NCI-H510A (cell line): ENCODE measurements at places on chromosomes 3 and 15.

GRCh38 chr15:101083336-101084045 is 164.3 kb downstream of the LRRK1 start:
- no peak for DNase-seq

- DNase-seq: no peak
Measured at GRCh38 chr3:22269831-22270230, 518.8 kb upstream of the ZNF385D start.

- no peak for DNase-seq
Measured at GRCh38 chr15:63462088-63462487, 42.3 kb upstream of the USP3 start.

DNA sequence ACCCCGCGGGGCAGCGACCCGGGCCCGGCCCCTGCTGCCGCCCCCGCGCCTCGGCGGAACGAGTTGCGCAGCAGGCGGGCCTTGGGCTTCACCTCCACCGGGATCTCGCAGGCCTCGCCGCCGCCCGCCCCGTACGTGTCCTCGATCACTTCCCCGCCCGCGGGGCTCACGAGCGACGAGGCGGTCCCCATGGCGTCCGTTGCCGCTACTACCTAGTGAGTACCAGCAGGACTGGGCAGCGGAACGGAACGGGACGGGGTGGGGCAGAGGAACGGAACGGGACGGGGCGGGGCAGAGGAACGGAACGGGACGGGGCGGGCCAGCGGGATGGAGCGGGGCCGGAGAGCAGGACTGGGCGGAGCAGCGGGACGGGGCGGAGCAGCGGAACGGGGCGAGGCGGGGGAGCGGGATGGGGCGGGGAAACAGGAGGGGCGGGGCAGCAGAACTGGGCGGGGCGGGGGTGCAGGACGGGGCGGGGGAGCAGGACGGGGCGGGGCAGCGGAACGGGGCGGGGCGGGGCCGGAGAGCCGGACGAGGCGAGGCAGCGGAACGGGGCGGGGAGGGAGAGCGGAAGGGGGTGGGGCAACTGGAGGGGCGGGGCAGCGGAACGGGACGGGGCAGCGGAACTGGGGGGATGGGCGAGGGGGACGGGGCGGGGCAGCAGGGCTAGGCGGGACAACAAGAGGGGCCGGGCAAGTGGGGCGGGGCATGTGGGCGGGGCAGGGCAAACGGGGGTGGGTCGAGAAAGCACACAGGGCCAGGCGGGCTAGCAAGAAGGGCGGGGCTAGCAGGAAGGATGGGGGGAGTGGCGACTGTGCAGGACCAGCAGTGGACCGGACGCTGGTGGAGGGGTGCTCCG is at the start of gene NPHP3:
Gene NPHP3 (minus strand): TSS at position 245 of the 859 bp plus-strand sequence. CDS start 54 bp downstream, at position 191.
- peak; percentile 63 for DNase-seq

- DNase-seq: no peak
Measured at GRCh38 chr15:40565333-40566238, 744 bp upstream of the CCDC32 start.

GRCh38 chr15:34043813-34044212 is 4.8 kb upstream of the AVEN start:
- no peak for DNase-seq

GRCh38 chr15:86408261-86408660 is 328.6 kb downstream of the AGBL1 start:
- DNase-seq: no peak

DNA sequence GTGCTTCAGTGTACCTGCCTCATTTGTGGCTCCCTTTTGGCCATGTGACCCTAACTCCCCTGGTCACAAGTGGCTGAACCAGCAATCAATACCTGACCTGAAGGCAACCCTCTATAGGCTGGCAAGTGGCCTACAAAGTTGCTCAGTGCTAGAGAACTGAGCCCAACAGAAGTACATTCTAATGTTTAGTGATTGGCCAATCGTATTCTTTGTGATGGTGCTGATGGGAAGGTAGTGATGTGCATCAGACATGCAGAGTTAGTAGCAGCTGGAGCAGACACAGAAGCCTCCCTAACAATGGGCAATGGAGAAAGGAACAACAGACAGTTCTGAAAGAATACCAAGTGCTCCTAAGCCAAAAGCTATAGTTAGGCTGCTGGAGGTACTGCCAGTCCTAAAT is 10.4 kb upstream of the ATOSA start:
- no peak for DNase-seq

DNA sequence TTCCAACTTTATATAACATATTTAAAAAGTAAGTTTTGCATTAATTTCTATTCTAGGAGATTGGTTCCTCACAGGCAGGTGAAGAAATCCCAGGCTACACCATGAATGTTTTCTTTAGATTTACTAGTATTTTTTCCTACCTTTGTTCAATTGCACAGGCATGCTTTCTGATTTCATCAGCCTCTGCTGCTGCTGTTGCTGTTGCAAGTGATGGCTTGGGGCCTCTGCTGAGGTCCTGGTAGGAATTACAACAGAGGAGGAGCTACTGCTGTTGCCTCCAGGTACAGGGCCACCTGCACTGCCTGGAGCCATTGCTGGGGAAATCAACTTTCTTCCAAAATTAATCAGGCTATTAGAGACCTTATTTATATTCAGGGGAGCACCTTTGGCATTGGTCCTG is 353.3 kb downstream of the PLCL2 start:
- no peak for DNase-seq

GRCh38 chr3:112013784-112014143 is 15.0 kb downstream of the TAGLN3 start:
- no peak for DNase-seq

- DNase-seq: no peak
Measured at GRCh38 chr3:50792568-50792967, 117.8 kb downstream of the DOCK3 start.

- DNase-seq: no peak
Measured at GRCh38 chr15:42608110-42608531, 32.7 kb downstream of the STARD9 start.

GRCh38 chr3:129984125-129984524 is 9.6 kb downstream of the TRH start:
- DNase-seq: no peak

GRCh38 chr15:57751177-57751800 is 44.8 kb downstream of the POLR2M start:
- DNase-seq: no peak

- no peak for DNase-seq
Measured at GRCh38 chr3:99637368-99638111, 854 bp upstream of the COL8A1 start.

DNA sequence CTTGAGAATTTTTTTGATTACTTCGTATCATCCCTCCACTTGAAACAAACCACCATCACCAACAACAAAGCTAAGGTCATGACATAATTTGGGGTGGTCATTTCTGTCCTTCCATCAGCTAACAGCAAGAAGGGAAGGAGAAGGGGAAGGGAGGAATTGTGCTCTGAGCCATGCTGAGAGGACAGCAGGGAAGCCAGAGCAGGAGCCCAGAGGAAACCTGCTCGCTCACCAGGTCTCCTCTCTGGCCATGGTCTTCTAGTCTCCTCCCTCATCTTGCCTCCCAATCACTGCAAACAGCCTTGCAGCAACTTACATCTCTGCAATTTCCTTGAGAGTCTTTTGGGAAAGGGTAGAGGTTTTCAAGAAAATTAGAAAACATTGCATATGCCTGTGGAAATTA is 196.7 kb downstream of the SSR3 start:
- DNase-seq: no peak

DNA sequence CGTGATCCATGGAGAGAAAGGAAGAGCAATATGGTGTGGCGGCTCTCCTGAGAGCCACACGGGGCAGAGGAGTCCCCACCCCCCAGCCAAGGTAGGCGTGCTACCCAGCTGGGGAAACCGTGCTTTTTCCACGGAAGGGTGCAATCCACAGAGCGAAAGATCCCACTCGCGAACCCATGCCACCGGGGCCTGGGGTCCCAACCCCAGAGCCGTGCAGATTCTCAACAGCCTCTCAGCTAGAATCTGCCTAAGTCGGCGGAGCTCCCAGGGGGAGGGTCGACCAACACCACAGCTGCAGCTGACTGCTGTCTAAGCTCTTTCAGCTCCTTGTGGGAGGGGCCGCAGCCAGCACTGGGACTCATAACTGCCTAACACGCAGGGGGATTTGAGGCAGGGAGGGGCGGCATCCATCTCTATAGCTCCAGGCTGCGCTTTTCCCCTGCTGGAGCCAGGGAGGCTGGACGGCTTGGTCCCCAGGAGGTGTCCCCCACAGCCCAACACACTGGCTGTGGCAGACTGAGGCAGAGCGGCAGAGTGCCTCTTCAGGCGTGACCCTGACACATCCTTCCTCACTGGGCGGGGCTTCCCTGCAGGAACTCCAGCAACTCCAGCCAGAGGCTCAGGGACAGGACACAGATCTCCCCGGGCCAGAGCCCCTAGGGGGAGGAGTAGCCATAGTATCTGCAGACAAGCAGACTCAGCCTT is 107.6 kb upstream of the ZBTB20 start:
- DNase-seq: no peak

DNA sequence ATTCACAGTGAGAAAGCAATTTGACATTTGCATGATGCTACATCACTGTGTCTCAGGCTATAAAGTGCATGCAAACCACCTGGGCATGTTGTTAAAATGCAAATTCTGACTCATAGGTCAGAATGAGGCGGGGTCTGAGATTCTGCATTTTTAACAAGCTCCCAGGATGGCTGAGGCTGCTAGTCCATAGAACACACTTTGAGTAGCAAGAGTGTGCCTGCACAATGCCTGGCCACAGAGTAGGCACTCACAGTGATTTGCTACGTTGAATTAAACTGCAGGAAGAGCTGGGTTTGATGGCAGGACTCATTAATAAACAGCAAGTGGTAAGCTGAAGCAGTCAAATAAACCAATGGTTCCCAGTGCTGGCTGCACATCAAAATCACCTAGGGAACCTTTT is 48.1 kb downstream of the NTRK3 start:
- DNase-seq: no peak

DNA sequence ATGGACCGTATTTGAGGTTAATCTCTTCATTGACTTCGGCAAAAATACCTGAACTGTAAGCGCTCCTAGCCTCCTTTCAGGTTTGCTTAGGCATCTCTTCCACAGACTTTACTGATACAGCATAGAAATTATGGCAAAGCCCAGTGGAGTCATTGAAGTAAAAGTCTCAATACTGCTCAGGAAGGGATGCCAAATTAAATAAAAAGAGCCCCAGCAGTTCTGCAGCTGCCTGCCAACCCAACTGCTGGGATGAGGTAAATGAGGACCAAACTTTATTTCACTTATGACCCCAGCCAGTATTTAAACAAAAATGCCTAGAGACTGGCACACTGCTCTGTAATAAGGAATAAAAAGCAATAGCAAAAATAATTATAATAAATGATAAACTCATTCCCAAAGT is 65.4 kb downstream of the IQCH start:
- no peak for DNase-seq

DNA sequence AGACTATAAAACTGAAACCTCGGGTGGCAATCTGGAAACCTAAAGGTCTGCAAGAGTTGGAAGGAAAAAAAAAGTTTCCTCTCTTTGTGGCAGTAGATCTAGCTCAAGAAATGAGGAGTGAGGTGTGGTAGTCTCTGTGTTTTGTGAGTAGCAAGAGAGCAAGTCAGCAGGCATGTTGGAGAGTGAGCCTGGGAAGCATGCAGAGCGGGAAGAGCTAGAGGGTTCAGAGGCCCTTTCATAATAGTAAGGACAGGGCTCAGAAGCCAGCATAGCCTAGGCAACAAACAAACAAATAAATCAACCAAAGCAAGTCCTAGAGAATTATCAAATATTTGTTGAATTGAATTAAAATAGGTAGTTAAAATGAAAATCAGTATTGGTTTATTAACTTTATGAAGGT is 189.7 kb upstream of the CBLB start:
- no peak for DNase-seq

DNA sequence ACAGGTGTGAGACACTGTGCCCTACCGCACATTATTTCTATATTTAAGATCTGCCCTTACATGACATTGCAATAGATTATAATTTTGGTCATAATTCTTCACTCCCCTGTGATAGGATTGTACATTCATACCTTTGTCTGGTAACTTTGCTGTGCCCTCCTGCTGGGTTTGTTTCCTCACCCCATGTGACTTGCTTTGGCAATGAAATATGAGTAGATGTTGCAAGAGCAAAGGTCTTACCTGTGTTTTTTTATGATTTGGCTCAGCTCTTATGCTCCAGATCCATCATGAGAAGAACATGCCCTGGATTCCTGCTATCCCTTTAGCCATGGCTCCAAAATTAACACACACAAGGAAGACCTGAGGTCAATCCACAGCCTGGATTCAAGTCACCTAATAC is 137.7 kb upstream of the EOMES start:
- DNase-seq: peak; percentile 1

DNA sequence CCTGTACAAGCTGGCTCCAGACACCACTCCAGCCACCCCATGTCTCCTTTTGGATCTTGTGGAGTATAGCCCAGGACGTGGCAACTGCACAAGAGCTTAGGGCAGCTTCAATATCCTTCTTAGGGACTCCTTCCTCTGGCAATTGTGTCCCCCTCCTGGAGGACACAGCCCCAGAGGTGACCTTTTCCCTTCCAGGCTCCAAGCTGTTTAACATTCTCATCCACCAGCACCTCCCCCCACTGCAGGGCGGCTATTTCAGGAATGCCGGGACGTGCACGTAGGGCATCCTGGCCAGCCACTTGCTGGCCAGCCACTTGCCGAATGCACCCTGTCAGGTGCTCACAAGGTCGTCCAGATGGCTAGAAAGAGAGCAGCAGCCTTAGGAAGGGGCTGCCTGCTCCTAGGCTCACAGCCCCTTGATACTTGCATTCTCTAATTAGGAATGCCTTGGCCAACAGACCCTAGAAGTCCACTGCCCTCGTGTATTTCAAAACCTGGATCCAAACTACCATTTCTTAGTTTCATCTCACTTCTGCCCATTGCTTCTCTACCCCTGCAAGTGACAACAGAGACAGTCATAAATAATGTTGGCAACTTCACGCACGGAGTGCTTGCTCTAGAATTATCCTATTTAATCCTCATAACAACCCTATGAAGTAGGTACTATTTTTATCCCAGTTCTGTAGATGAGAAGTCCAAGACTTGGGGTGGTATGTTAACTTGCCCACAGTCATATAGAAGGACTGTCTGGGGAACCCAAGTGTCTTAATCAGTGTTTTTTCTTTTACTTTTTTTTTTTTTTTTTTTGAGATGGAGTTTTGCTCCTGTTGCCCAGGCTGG is 24.5 kb upstream of the IDH2 start:
- DNase-seq: no peak

- DNase-seq: peak; percentile 48
Measured at GRCh38 chr3:54120657-54121413, 1.5 kb upstream of the CACNA2D3 start.

- peak; percentile 14 for DNase-seq
Measured at GRCh38 chr3:62888180-62888579, 13.0 kb upstream of the CADPS start.

DNA sequence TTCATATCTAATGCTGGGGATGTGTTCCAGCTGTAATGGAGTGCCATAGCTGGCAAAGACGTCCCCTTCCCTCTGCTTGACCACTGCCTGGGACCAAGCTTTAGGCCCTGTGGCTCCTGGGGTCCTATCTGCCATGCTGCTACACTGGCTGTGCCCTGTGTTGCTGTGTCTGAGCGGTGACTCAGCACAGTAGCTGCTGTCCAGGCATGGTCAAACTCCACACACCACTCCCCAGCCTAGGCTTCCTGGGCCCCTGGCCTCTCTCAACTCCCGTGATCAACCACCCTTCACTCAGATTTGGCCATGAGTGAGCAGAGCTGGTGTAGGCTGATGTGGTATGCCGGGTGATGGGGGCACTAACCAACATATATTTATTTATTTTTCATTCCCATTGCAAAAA is 27.0 kb downstream of the EPHB1 start:
- no peak for DNase-seq
